ENCODE measurements at places on chromosomes 11 and 22. TPM values are rescaled to one million over a fixed set of nuclear protein-coding genes. Genes with fewer than 3 reads are reported as not detected.

The NEFH gene
- 0.10 TPM for total RNA-seq

The VPREB1 gene
- total RNA-seq = not detected

The MS4A4E gene
- not detected for total RNA-seq

The SCT gene
- total RNA-seq = not detected

The STK33 gene
- 4.4 TPM for total RNA-seq

The OR5B21 gene
- not detected for total RNA-seq

The OR6T1 gene
- not detected for total RNA-seq

The OR4X1 gene
- not detected for total RNA-seq

The SLC15A3 gene
- not detected for total RNA-seq

The PKNOX2 gene
- total RNA-seq = not detected

The KCNE3 gene
- not detected for total RNA-seq

The C11orf16 gene
- not detected for total RNA-seq

Data from A549 treated with CORT108297 at 1 μM for 4 hours (cell line).